ENCODE measurements at places on chromosomes 1 and 21. TPM values are rescaled to one million over a fixed set of nuclear protein-coding genes. Genes with fewer than 3 reads are reported as not detected.

GRCh38 chr1:60903591-60903990 lies 178.8 kb upstream of the NFIA start:
- DNase-seq, result no peak

DNA sequence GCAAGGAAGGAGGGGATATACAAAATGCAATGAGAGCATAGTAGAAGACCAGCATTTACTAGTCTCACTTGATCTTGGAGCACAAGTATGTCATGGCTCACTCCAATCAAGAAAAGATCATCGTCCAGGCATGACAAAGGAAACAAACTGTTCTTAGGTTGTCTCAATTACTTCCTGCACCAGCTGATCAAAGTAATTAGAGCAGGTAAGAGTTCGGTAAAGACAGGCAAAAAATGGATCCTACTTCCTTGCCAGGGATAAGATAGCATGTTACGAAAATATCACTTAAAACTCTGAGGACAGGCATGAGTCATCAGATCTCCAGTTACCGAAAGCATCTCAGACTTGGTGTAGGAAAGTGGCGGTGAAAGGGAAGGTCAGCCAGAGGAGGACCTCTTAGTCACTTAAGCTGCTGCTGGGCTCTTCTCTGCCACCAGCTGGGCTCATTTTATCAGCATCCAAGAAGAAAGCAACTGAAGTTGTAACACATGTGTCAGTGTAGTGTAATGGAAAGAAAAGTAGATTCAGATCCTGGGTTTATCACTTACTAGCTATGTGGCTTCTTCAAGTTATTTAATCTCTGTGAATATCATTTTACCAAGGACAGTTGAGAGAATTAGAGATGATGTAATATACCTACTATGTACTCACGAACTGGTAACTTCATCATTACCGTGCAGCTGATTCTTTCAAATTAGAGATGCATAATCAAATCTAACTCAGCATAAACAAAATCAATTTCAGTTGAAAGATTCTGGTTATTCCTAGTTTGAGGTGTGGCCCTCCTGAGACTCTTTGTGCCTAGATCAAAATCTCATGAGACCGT lies 46.8 kb downstream of the XCL1 start:
- peak; percentile 48 for DNase-seq

DNA sequence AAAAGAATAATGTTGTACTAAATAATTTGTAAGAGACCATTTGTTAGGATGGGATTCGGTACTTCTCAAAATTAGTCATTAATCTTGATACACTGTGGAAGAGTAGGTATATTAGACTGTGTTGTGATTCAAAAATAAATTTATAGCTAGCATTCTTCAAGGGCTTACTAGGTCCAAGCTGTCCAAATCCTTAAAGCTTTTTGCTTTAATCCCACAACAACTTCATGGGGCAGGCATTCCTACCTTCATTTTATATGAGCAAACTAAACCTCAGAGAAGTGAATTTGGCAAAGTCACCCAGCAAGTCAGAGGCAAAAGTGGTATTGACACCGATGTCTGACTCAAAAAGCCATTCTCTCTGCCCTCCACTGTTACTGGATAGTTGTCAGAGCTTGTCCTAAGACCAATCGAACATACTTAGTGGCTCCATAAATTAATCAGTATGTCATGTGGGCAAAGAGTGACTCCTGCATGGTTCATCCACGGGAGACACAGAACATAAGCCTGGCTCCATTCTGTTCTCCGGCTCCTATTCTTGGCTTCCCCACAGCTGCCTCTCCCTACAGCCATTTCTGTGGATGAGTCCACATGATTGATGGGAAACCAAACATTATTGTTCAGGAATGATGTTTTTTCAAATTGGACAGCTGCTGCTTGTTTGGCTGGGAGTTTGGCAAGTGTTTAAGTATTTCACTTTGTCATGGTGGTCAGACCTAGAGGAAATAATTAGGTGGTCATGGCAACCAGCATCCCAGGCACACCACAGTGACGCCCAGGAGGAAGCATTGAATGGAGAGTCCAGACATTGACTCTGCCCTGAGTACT lies 133.4 kb upstream of the FGGY start:
- no peak for DNase-seq

- DNase-seq, result no peak
Observed at GRCh38 chr1:108732398-108732797, 14.1 kb upstream of the STXBP3 start.

DNA sequence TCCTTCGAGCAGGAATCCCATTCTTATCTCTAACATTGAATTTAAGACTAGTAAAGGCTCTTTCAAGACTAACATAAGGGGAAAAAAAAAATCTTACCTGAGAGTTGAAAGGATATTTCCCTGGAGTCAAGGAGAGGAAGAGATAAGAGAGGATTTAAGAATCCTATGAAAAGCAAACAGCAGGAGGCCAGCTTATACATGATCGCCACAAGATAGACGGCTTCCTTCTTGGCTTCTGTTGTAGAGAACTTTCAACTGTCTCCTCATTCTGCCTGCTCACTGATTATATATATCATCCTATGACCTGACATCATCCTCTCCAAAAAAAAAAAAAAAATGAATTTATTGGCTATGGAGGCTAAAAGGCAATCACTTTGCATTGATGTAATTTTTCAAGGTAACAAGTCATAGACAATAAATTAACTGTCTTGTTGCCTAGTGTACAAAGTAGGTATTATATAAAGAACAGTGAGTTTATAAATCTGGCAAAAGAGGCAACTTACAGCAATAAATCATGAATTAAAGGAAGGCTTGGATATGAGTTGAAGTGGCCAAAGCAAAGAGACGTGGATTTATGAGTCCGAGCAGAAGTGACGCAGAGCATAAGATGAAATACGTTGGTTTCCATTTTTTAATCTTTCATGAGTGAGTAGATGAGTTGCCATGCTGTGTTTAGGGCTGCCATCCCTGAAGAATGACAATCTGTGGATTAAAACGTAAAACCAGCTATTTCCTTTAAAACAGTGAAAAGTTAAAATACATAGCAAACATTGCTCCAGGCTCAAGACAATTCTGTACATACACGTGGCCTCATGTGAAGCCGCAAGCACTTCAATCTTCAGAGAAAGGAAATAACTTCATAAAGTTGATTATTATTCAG lies at the start of gene UTS2:
UTS2 (minus strand) TSS at position 262 of the 880 bp plus-strand sequence; CDS start at position 200, 62 bp downstream.
- no peak for DNase-seq

DNA sequence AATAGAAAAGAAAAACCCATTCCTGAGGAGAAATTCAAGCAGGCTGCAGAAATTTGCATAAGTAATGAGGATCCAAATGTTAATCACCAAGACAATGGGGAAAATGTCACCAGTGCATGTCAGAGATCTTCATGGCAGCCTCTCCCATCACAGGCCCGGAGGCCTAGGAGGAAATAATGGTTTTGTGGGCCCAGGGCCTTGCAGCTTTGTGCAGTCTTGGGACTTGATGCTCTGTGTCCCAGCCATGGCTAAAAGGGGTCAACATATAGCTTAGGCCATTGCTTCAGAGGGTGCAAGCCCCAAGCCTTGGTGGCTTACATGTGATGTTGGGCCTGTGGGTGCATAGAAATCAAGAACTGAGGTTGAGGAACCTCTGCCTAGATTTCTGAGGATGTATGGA lies 22.7 kb downstream of the RAB3GAP2 start:
- DNase-seq, result no peak

Gene ITLN2
- not detected for total RNA-seq

Gene TRIM33
- 78.5 TPM for total RNA-seq

Gene GGPS1
- 40.7 TPM for total RNA-seq
